Dorsolateral prefrontal cortex (tissue), 122 donors: ENCODE measurements at places on chromosomes 3 and 15.

DNA sequence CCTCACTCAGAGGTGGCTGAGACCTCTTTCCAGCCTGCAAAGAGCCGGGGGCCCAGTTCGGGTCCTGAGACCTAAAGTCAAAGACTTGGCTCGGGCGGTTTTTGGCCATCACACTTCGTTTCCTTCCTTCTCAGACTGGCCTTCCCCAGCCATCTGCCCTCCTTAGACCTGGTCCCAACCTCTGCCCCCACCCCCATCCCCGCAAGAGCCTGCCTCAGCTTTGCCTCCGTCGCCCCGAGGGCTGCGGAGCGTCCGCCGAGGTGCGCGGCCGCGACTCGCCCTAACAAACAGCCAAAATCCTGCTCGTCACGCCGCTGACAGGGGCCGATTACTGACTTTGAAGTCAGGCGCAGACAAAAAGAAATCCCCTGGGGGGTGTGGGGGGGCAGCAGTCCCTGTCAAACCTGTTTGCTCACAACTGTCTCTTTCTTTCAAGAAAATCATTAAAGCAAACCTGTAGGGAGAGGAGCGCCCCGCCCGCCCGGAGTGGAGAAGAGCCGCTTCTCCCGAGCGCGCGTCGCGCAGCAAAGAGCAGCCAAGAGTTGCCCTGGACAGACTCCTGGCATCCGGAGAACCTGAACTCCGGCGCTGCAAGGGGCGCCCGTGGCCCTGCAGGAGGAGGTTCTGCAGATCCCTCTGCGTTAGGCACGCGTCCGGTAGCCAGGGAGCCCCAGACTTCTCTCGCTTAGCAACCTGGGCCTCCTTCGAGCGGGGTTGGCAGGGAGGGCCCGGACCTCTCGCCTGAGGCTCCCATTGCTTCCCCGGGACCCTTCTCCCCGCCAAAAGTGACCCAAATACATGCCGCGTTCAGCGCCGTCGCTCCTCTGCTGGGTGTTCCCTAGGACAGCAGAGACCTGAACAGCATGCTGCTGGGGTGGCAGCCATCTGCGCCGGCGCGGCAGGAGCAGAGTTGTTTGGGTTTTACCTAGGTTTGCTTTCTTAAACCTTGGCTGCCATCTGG, 4.5 kb downstream of the SOX14 start:
- no peak for DNase-seq

GRCh38 chr3:41200669-41201021, 1.3 kb downstream of the CTNNB1 start:
- DNase-seq, result no peak

DNA sequence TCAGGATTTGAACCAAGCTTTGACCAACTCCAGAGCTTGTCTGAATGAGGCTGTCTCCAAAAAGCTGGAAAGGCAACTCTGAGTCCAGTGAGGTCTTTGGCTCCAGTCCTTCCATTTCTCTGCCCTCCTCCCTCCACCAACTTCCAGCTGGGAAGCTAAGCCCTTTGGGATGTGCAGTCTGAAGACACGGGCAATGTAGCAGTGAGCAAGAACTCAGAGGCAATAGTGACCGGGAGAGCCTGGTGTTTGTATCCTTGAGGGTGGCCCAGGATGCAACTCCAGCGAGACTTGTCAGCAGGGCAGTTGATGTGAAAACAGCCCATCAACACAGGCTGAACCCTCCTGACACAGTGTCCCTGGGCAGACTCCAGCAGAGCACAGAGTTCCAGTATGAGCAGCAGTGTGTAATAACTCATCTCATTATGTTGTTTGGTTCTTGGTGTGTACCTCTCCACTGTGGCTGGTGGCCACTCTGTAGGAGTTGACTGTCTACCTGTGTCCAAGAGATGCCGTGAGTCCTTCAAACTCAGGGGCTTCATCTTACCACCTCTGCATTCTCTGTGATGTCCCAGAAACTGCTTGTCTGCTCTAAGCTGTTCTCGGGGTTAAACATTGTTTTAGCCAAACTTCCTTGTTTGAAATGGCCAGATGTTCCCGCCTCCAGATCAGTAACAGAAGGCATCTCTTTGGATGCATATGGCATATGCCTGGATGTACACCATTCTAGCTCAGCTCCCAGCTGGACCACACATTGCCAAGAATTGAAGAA, 6.6 kb downstream of the CDCP1 start:
- DNase-seq, result no peak

- DNase-seq, result no peak
Observed at GRCh38 chr15:58587486-58587885, 155.7 kb downstream of the LIPC start.

- DNase-seq, result no peak
Observed at GRCh38 chr3:23811185-23811527, 5.4 kb downstream of the UBE2E1 start.

DNA sequence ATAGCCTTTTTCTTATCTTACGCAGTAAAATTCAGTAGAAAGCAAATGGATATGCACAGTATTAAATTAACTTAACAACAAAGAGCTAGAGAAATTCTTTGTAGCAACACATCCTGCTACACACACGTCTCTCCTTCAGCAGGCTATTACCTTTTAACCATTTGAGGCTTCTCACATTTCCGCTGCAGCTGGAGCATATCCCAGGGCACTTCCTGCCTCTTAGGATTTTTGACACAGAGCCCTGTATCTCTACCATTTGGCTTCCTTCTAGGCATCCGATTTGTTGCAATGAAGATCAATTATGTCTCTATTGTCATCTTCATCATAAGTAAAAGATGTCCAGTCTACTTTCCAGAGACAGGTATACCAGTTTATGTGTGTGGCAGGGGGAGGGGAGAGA, 292.4 kb upstream of the CBLB start:
- no peak for DNase-seq
